Inflammatory macrophage (primary cell): ENCODE measurements at places on chromosomes 5 and 9.

- DNase-seq = no peak
Observed at GRCh38 chr5:73945505-73945904, 319.5 kb downstream of the ARHGEF28 start.

GRCh38 chr9:137740312-137740711 lies 121.5 kb downstream of the EHMT1 start:
- no peak for DNase-seq

- no peak for DNase-seq
Observed at GRCh38 chr9:92508018-92508820, 25.9 kb upstream of the ASPN start.

DNA sequence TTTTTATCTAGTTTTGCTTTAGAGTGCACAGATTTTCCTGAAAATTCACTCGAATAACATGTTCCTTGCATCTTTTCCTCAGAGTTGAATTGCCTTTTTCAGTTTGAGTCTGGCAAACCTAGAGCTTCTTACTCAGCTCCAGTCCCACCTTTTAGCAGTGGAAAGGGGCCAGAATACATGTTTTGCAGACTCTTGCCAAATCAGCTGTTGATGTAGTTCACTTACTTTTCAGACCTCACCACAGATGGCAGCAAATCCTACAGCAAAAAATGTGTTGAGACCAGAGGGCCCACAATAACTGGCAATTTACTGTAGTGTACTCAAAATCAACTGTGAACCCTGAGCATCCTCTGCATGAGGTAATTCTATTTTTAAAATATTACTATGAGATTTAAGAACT lies 545.2 kb upstream of the ACO1 start:
- DNase-seq = no peak
